GOT3 (cell line): ENCODE measurements at places on chromosomes 6 and 20.

DNA sequence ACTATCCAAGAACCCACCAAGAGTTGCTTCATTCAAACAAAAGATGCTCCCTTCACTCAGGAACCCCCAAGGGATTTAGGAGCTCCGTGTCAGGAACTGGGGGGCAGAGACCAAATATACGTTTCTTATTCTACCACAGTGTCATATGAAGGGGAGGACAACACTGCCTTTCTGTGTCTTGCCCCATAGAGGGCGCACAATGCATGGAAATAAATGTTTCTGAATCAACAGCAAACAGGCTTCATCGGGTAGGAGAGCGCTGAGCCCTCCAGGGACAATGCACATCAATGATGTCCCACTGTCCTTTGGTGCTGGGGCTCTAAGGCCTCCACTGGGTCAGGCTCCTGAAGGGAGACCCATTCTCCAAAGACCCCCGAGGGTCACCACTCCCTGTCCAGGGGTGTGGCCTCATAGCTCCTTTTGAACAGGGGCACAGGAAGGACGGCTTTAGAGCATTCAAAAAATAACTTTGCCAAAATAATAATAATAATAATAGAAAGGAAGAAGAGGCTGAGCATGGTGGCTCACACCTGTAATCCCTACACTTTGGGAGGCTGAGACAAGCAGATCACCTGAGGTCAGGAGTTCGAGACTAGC is 31.1 kb downstream of the PLG start:
- DNase-seq: no peak

DNA sequence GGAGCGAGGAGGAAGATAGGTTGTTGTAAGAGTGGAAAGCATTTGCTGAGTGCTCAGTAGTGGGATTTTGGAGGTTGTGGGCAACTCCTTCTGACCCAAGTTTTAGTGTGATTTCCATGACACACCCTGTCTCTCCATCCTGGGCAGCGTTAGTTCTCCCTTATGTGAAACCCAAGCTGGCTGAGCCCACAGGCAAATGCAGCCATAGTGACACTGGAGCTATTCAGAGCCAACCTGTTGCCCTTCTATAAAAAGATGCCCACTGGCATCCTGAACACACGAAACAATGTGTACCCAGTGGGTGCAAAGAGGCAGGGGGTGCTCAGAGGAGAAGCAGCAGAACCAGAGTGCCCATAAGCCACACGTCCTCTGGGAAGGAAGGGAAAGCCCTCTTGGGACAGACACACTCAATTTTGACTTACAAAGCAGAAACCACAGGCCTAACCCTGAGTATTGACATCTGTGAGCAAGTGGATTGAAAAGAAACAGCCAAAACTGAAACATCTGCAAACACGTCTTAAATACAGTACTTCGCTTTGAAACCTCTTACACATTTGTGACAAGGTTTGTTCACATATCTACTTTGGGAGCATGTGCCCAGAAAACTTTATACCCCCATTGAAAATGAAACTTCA is 54.6 kb downstream of the BPIFB1 start:
- no peak for DNase-seq

GRCh38 chr6:51618563-51618962 is 468.9 kb downstream of the PKHD1 start:
- no peak for DNase-seq

DNA sequence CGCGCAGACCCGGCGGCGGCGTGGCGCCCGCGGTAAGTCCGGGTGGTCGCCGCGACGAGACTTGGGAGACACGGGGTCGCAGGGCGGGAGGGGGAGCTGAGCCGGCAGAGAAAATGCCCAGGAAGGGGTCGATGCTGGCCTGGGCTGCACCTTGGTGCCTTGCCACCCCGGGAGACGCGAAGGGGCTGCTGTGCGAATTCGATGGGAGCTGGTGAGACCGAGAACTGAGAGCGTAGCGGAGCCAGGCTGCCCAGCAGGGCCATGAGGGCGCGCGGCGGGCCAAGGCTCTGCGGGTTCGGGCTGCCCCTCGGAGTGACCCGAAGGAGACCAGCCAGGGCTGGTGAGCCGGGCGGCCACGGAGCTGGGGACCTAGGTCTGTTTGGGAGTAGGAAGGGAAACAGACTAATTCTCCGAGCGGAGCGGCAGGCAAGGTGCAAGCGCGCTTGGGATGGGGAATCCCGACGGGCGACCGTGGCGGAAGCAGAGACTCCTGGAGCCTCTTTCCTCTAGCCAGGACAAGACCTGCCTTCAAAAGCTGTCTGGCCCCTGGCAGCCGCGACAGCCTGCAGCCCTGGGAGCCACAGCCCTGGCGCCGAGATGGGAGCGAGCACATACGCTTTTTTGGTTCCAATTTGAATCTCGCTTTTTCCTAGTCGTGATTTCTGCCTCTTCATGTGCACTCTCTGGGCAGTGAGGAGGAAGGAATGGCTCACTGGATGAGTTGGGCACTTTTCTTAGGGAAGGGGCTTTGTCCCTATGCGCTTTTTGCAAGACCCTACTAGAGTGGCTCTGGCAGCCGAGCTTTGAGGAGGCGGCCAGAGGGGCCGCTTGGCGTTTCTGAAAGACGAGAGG is 691 bp downstream of the SYNDIG1 start:
- DNase-seq: peak; percentile 30
